ENCODE measurements at places on chromosomes 4 and X.

DNA sequence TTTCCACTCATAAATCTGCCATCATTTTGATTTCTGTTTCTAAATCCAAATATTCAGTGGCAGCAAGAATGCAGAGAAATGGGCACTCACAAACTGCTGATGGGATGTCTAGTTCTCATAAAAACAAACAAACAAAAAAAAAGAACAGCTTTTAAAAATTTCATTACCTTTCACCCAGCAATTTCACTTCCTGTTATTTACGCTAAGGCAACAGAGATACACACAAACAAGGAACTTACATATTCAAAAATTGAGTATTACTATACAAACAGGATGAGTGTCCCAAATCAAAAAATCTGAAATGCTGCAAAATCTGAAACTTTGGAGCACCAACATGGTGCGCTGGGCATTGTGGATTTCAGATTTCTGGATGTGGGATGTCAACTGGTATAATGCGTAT, 36.4 kb downstream of the FAT1 start:
- DNase-seq: no peak

GRCh38 chr4:56086073-56086541, 137.4 kb downstream of the CEP135 start:
- peak; percentile 9 for DNase-seq

DNA sequence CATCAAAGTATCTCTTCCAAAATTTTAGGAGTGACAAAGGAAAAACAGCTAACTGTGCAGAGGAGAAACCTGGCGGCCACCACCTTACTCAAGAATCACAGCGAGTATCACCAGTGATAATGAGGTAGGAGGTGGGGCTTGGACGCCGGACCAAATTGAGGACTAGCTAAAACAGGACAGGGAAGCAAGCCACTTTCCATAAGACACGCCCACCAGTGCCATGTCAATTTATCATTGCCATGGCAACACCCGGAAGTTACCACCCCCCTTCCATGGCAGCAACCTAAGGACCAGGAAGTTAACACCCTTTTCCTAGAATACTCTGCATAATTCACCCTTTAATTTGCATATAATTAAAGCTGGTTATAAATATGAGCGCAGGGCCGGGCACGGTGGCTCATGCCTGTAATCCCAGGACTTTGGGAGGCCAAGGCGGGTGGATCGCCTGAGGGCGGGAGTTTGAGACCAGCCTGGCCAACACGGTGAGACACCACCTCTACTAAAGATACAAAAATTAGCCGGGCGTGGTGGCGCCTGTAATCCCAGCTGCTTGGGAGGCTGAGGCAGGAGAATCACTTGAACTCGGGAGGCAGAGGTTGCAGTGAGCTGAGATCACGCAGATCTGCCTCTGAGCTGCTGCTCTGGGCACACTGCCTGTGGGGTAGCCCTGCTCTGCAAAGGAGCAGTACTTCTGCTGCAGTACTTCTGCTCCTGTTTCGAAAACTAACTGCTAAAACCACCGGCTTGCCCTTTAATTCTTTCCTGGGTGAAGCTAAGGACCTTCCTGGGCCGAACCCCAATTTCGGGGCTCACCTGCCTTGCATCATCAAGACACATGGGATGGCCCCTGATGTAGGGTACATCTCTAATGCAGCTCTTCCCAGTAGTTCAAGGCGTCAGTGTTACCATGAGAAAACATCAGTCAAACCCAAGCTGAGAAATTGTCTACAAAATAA, 116.7 kb downstream of the HMX1 start:
- no peak for DNase-seq

DNA sequence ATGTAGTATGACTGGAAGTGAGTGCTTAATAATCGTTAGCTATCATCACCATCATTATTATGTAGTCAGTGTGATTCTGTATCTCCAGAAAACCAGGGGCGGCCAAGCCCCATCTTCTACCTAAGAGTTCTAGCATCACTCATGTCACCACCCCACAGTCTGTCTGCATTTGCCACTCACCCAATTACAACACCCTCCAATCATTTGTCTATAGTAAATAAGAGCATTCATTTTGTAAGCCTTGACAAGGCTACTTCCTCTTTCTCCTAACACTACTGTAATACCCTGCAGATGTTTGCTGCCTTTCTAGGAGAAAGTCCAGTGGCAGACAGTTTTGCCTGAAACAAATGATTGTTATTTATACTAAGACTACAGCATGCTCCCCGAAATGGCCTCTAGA, 15.8 kb upstream of the IL21 start:
- no peak for DNase-seq

DNA sequence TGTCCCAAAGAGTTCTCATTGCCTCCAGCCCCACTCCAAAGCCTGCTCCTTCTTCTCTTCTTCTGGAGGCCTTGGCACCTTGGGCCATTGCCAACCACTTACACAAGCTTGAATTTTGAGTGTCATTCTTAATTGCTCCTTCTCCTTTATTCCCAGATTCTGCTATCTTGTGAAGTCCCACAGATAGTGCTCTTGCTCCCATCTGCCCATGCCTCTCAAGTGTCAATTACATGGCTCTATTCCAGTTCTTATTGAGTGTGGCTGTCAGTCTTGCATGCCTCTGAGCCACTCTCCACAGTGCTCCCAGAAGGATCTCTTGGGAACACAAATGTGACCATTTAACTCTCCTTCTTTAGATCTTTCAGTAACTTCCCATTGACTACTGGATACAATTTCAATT, 117.3 kb upstream of the SFRP2 start:
- DNase-seq: no peak

GRCh38 chr4:48602763-48603162, 112.7 kb downstream of the ZAR1 start:
- no peak for DNase-seq

GRCh38 chr4:12562021-12562420, 922.1 kb downstream of the RAB28 start:
- no peak for DNase-seq

DNA sequence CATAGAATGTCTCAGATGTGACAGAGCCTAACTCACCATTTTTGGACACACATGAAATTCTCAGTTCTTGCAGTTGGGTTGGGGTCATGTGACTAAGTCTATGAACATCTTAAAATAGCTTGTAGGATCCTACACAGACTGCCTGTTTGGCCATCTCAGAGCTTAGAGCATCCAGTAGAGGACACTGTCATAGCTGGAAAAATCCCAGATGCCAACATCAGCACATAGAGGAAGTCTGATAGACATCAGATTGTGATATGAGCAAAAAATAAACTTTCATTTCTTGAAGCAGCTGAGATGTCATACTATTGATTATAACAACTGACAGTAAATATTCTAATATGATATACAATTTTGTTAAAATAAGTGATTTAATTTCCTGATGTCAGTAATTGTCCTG, 207.1 kb downstream of the TRAM1L1 start:
- DNase-seq: no peak

GRCh38 chr4:71541541-71541940, 202.7 kb downstream of the SLC4A4 start:
- DNase-seq: no peak

DNA sequence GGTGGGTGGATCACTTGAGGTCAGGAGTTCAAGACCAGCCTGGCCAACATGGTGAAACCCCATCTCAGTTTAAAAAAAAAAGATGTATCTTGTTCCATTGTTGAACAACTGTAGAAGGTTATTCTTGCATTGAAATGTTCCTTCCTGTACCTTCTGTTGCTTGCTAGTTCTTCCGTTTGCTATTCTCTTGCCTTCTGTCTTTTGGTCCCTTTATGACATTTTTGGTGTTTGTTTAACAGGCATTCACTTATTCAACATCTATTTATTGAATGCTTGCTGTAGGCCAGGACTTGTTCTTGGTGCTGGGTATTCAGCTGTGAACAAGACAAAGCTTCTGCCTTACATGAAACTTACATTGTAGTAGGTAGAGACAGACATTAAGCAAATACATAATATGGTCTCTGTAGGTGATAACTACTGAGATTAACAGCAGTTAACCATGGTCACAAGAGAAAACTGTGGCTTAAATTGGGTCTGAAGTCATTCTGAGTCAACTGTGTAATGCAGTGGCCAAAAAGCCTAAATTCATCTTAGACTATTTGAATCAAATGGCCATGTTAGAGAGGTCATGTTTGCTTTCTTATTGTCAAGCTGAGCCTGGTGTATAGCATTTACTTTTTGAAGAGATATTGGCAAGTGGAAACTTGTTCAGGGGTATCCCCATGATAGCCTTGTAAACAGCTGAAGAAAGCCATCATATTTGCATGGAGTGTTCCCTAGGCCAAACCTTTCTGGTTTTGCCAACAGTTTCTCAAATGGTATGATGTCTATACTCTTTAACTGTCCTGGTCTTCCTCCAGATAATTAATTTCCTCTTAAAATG, 35.6 kb downstream of the GAB1 start:
- no peak for DNase-seq

DNA sequence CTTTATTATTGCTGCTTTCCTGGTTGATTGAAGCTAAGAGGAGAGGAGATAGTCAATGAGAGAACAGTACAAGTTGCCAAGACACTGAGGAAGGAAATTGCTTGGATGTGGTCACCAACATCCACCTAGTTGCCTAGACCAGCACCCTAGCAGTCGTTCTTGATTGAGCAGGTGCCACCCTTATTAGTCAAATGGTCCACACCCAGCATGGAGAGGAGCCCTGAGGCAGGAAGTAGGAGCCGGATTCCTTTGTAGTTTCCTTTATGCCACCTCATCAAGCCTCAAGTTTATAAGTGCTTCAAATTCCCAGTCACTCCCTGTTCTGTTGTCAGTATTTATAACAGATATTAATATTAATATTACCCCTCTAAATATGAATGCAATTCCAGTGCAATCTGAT, 19.1 kb downstream of the PAGE2 start:
- no peak for DNase-seq

DNA sequence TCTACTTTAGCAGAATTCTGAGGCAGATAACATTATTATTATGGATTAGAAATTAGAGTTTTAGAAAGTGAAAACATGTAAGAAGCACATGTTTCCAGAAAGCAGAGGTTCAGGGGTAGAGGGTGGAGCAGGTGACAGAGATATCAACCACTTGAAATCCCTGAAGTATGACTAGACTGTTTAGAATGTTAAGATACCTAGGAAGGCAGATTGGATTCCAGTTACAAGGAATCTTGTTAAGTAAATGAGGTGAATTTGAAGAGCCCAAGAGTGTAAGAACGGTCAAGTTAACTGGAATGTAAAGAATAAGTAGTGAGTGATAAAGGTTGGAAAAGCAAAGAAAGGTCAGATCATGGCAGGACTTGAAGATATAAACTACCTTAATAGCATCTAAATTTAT, 37.6 kb downstream of the ARSJ start:
- DNase-seq: no peak

DNA sequence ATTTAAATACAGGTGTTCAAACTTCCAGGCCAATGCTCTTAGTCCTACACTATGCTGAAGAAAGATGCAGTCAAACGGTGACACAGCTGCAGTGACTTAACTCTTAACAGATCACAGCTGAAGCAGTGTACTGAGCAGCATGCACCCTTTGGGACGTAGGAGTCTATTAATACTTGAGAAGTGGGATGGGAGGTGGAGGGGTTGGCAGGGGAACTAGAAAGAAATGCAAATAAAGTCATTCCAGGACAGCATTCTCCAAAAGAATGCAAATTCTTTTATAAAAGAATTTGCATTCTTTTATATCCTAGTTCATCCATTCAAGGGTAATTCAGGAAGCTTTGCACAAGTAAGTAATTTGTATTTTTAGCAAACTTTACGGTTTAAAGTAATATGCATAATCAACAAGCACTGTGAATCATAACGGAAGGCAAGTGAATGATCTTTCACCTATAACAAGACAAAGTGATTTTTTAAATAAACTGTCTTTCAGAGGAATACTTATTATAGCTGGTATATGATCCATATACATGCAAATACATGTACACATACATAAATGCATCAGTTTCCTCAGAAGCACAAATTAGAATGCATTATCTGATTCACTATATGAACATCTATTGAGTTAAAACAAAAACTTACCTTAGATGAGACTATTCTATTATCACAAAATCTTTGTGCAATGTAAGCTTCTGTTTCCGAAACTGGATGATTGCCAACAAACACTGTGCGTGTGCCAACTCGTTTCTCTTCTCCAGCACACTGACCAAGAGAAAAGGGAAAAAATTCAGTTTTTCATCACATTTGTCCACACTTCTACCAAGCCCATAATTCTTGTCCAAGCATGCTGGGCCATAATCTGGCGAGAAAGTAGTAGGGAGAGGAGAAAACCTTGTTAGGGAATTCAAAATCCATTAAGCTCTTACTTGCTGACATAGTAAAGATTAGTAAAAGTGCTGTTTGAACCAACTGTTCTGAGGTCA, 106.5 kb downstream of the ATP11C start:
- no peak for DNase-seq

- peak; percentile 4 for DNase-seq
These were observed 103.7 kb downstream of the POU4F2 start for GRCh38 chr4:146742416-146742815.

DNA sequence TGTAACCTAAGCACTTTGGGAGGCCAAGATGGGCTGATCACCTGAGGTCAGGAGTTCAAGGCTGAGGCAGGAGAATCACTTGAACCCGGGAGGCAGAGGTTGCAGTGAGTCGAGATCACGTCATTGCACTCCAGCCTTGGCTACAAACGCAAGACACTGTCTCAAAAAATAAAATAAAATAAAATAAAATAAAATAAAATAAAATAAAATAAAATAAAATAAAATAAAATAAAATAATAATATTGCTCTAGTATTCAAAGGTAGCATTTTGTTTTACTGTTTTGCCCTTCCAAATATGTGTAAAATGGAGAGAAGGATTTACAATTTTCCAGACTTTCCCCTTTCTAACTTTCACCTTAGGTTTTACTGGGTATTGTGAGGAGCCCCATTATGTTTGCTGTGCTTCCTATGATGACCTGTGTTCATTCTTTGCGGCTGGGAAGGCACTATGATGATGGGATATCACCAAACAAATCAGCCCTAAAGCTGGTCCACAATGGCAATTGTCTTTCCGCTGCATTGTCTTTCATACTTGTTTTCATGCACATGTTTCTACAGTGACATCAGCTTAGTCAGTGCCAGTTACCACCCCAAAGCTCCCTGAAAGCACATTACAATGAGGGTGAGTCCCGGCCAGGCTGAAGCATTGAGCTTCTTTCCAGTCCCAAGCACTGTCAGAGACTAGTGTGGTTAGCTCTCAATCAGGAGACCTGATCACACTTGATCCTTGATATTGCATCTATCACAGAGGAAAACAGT, 50.8 kb downstream of the DTHD1 start:
- no peak for DNase-seq

DNA sequence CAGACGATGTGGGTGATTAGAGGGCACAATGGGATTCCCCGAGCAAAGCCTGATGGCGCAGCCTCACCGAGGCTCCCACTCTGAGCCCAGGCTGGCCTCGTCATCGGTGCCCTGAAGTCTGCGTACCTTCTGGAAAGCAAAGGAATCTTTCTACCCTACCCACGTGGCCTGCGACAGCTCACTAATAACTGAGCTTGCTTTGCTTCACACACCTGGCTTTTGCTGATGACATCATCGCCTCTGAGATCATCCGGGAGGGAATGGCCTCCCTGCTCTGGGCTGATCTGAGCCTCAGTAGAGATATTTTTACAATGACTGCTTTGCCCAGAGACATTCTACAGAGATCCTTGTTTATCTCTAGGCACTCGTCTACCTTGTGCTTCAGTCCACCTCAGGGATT, 45.4 kb upstream of the PDLIM3 start:
- no peak for DNase-seq

Measured in iPS DF 6.9 (cell line).